CD4-positive, alpha-beta T cell treated with Interleukin-6 for 4 hours (primary cell): ENCODE measurements at places on chromosomes 7 and 10.
A peak's percentile ranks its signal among the peaks of the same experiment; 100 is the strongest.

DNA sequence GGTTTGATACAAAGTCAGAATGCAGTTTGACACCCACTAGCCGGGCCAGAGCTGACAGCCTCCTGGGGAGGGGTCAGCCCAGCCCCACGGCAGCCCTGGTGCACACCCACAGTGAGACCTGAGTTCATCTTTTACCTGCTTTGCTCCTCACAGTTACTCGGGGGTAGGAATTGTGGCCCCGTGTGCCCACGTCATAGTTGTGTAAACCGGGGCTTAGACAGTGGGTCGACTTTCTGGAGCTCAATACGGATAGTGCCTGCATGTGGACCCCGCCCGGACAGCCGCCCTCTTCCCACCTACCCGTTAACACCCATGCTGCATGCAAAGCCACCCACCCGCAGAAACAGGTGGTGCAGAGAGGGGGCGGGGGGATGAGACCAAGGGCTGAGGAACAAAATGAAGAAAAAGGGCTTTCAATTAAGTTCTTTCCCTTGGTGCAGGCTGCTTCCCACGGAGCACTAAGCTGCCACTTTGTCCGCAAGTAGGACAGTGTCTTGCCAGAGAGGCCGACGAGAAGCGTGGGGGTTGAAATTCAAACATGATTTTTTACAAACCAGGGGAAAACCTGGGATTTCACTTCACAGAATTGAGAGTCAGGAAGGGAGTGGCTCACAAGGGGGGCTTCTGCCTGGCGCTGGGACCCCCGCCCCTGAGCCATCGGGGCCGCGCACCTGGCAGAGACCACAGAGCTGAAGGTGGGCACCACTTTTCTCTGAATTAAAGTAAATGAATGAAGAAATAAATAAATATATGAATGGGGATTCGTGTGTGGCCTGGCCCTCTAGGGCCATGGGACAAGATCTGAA lies 24.6 kb upstream of the FOXL3 start:
- DNase-seq, result no peak

DNA sequence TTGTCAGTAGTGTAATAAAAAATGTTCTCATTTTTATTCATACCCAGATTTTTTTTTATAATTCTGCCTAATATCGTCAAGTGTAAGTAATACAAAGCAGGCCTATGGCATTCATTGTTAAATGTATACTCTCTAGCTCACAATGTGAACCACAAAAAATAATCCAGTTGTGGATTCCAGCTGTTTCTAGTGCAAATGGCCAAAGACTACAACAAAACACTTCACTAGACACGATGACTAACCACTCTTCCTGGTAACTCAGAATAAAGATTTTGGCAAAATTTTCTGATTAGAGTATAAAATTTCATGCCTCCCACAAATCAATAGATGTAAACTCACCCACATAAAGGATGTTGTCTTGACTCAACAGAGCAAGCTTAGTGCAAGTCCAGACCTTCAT lies 396.6 kb downstream of the DGKB start:
- DNase-seq, result no peak

DNA sequence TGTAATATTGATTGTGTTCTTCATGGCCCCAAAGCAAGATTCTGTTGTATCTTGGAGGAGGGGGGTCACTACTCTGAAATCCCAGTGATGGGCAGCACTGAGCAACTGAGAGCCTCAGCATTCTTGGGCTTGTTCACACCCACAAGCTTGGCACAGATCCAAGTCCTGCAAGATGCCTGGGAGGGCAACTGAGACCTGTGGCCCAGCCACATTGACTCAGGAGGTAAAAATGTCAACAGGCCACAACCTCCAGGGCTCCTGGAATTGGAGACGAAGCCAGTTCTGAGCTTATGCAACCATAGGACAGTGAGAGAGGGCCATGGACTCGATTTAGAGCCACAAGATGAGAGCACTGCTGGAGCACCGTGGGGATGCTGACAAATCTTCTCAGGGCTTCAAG lies 3.1 kb upstream of the DOCK1 start:
- DNase-seq, result no peak

GRCh38 chr7:24403557-24403956 lies 119.6 kb downstream of the NPY start:
- no peak for DNase-seq

GRCh38 chr10:63266391-63267316 lies 133.5 kb downstream of the NRBF2 start:
- no peak for DNase-seq

DNA sequence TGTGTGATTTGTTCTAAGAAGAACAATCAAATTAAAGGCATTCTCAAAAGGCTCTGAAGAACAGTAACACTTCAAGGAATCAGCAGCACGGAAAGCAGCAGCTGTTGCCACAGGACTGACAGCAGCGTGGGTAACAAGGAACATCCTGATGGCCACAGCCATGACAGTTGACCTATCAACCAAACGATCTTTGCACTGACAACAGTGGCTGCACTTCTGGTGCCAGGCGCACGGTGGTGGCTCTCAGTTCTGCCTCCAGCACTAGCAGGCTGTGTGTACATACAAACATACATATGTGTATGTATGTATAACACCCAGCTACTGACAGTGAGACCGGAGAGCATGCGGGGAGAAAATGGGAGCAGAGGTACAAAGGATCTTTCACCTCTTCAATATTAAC lies 114.1 kb downstream of the ZFAND4 start:
- no peak for DNase-seq

DNA sequence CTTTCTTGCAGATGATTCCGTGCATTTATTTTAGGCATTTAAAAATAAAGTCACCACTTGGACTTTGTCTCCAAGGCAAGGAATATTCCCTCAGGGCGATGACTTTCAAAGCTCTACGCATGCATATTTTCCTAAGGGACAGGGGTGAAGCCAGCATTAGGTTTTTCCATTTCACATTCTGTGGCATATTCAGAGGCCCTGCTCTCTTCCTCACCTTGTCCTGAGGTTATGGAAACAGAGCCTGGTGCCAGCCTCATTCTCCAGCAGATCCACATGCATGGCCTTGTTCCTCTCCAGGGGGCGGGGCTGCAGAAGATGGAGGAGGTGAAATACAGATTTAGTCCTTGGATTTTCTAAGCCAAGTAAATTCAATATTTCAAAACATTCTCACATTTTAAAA lies 11.6 kb upstream of the LYZL1 start:
- DNase-seq, result no peak

- DNase-seq, result no peak
These were observed 122.4 kb downstream of the PLXNA4 start for GRCh38 chr7:132453826-132454225.

DNA sequence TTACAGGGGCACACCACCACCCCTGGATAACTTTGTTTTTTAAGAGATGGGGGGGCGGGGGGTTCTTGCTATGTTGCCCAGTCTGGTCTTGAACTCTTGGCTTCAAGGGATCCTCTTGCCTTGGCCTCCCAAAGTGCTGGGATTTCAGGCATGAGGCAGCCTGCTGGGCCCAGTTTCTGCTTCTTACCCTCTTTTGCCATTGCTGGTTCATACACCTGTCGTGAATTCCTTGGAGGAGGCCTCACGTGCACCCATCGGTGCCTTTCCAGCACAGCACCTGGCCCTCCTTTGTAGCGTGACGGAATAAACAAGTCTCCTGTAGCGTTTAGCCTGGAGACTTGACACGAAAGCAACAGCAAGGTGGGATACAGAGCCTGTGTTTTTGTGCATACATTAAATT lies 75.5 kb downstream of the CARD11 start:
- no peak for DNase-seq

DNA sequence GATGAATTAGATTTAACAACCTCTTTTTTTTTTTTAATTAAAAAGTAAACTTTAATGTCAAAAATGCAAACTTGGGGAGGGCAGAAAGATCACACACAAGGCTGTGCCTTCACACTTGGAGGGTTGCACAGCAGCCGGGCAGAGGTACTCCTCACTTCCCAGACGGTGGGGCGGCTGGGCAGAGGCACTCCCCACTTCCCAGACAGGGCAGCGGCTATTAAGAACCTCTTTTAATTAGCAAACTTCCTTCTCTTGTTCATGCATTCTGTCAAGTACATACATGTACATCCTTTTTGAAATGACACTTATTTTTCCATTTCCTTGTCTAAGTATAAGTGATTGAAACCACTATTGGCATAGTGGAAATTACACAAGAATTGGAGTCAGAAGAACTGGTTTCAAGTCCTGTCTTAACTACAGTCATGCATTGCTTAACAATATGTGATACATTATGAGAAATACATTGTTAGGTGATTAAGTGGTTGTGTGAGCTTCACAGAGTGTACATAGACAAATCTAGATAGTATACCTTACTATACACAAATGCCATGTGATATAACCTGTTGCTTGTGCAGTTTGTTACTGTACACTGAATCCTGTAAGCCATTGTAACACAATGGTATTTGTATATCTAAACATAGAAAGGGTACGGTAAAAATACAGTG lies 26.5 kb downstream of the BTRC start:
- DNase-seq, result no peak

- no peak for DNase-seq
These were observed 2.1 kb downstream of the CAV2 start for GRCh38 chr7:116501425-116502167.

- no peak for DNase-seq
These were observed 111.7 kb upstream of the GJD4 start for GRCh38 chr10:35493196-35494118.

- peak; percentile 27 for DNase-seq
These were observed 81.6 kb downstream of the PRKAG2 start for GRCh38 chr7:151795168-151795811.

- DNase-seq, result no peak
These were observed 543.1 kb upstream of the MBL2 start for GRCh38 chr10:53315709-53316108.

- DNase-seq, result no peak
These were observed 125.4 kb upstream of the CDK13 start for GRCh38 chr7:39824456-39825200.

GRCh38 chr10:100004805-100005510 lies 4.8 kb downstream of the DNMBP start:
- DNase-seq, result no peak

GRCh38 chr7:28840592-28840995 lies 117.5 kb downstream of the TRIL start:
- DNase-seq, result no peak

GRCh38 chr10:26455567-26456315 lies 17.6 kb downstream of the APBB1IP start:
- no peak for DNase-seq

DNA sequence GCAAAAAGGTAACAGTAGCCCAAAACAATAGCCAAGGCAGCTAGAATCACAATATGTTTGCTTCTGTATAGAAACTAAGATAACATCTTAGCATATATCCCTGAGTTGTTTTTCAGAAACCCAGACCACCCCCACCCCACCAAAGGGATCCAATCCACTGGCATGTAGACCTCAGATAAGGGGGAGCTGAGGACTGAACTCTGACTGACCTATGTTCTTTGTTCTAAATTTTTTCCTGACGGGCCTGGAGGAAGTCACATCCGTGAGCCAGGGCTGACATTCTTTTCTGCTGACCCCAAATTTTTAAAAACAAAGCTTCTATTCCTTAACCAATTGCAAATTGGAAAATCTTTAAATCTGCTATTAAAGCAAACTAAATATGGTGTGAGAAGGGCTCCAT lies 493.9 kb upstream of the IGFBP3 start:
- DNase-seq, result no peak

GRCh38 chr10:89837165-89838043 lies 136.0 kb downstream of the KIF20B start:
- peak; percentile 47 for DNase-seq

GRCh38 chr7:114921631-114922025 lies 266 bp upstream of the MDFIC start:
- peak; percentile 43 for DNase-seq

- no peak for DNase-seq
These were observed 1250.6 kb upstream of the LRRTM3 start for GRCh38 chr10:65675236-65675635.

DNA sequence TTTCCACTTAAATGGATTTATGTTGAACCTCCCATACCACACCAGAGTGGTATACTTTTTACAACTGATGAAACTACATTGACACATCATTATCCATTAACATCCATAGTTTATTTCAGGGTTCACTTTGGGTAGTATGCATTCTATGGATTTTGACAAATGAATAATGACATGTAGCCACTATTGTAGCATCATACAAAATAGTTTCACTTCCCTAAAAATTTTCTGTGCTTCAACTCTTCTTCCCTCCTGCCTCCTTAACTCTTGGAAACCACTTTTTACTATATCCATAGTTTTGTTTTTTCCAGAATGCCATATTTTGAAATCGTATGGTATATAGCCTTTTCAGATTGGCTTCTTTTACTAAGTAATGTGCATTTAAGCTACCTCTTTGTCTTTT lies 199.5 kb upstream of the TMEM196 start:
- no peak for DNase-seq

DNA sequence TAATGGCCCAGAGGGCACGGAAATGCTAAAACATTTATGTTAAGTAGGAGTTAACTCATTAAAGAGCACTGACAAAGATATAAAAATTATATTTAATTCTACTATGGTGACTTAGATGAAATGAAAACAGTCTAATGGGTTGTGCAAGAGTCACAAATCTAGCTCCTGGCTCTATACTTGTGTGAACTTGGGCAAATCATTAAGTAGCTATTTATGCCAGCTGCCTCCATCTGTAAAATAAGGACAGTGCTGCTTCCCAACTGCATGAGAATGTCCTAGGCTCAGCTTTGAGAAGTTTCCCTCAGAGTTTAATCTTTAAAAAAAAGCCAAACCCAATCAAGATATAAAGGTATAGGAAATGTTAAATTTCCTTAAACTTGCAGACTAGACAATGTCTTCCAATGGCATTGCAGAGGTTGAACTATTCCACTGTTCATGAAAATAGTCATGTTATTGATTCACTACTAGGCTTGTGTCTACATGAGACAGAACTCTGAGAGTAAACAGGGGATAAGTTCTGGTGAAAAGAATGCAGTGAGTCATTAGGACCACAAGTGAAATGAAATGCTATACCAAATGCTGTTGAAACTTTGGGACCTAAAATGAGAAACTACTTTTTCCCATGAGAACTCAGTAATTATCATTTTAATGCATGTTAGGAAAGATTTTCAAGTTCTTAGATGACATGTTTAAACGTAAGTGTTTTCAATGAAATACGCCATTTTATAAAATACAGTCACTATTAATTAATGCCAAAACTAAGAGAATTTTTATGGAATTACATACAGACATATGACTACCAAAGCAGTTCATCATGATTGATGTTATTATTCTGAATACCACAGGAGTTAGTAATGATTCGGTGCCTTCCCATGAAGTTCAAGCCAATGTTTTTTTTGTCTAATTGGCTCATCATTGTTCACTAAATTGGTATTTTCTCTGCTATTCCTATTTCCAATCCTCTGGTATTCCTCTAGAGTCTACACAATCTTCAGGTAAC lies 84.2 kb downstream of the CDK6 start:
- DNase-seq, result no peak

- DNase-seq, result no peak
These were observed 1.5 kb downstream of the UNC5B start for GRCh38 chr10:71213761-71214440.

GRCh38 chr10:11782793-11783557 lies 40.2 kb upstream of the PROSER2 start:
- DNase-seq, result no peak

GRCh38 chr7:630111-630511 lies 96.4 kb upstream of the DNAAF5 start:
- no peak for DNase-seq

GRCh38 chr7:110205899-110206298 lies 885.0 kb upstream of the LRRN3 start:
- no peak for DNase-seq
